ENCODE measurements at places on chromosomes 12 and 14. TPM values are rescaled to one million over a fixed set of nuclear protein-coding genes. Genes with fewer than 3 reads are reported as not detected.

DNA sequence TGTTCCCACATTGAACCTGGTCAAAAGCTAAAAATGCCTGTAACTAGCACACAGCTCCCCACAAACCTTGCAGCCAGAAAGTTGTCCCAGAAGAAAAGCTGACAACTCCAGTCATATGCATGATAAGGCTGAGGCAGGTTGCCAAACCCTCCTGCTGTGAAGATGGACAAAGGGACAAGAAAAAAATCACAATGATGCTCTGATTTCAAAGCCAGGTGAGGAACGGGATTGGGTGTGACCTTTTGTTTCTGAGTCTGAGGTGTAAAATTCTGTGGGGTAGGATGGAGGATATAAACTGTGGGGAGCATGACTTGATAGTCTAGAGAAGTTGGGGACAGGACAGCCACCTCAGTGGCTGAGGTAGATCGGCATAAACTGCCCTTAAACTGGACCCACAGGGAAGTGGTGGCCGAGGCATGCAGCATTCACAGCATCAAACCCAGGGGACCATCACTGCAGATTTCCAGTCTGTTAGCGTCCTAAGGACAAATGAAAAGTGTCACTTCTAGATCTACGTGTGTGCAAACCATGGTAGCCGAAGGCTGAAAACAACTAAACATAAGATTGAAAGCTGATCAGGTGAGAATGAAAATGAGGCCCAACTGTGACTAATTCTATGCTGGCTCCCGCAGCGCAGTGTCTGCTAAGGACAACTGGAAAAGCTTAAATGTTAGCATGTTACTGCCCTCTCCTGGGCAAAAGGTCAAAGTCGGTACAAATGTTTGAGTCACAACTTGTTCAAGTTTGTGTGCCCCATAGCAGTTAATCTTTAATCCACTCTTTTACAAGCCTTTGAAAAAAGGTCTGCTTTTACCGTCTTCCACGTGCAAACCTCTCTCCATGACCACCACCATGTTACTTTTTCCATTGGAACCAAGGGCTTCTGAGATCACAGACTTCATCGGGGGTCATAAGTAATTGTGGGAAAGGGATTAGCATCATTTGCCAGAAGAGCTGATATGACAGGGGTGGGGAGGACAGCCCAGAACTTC lies 39.8 kb downstream of the GRIN2B start:
- peak; percentile 66 for DNase-seq

DNA sequence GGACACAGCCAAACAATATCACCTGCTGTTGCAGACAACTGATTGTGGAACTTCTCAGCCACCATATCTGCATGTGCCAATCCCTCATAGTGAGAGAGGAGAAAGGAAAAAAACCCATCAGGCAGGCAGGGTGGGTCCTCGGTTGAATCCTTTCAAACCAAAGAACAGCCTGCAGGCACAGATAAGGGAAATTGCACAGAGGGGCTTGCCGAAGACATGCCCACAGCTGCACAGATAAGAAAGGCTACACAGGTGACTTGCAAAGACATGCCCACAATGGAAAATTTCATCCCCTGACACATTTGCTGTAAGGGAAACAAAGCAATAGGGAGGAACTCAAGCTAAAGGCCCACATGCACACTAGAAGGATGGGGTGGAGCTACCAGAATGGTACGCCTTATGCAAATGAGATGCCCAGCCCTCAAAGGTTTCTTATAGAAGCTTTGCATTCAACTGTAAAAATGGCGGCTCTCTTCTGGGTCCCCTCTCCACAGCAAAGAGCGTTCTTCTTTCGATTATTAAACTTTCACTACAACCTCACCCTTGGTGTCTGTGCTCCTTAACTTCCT lies 170.0 kb upstream of the TMPO start:
- no peak for DNase-seq

DCP1B gene
- 7.9 TPM for total RNA-seq

SSTR1 gene
- 10.5 TPM for total RNA-seq

DNA sequence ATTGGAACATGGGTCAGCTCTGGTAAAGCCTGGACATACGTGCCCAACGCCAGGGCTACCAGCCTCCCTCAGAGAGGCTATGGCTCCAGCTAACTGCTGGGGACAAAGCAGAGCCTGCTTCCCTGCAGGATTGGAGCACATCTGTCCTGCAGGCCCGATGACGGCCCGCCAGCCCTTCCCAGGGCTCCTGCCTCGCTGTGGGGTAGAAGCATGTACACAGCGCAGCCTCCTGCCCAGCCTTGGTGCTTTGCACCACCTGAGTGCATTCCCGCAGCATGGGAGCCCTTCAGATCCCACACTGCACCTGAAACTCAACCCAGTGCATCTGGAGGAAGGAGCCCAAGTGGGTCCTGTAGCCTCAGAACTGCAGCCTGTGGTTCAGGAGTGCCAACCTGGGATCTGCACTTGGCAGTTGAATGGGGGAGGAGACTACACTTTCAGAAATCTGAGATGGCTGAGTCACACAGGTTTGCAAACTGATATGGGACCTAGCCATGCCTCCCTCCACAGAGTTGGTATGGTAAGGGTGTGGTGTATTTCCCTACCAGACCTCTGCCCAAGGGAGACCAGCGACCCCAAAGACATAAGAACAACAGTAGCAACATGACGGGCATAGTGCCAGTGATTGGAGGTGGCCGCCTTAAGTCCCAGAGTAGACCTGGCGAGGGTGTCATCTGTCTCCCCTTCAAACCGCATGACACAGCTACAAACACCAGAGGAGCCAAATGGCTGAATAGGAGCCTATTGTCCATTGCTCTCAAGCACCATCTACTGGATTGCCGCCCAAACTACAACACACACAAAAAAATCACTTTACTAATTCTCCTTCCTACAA lies 273.9 kb upstream of the MIS18BP1 start:
- DNase-seq = no peak

DNA sequence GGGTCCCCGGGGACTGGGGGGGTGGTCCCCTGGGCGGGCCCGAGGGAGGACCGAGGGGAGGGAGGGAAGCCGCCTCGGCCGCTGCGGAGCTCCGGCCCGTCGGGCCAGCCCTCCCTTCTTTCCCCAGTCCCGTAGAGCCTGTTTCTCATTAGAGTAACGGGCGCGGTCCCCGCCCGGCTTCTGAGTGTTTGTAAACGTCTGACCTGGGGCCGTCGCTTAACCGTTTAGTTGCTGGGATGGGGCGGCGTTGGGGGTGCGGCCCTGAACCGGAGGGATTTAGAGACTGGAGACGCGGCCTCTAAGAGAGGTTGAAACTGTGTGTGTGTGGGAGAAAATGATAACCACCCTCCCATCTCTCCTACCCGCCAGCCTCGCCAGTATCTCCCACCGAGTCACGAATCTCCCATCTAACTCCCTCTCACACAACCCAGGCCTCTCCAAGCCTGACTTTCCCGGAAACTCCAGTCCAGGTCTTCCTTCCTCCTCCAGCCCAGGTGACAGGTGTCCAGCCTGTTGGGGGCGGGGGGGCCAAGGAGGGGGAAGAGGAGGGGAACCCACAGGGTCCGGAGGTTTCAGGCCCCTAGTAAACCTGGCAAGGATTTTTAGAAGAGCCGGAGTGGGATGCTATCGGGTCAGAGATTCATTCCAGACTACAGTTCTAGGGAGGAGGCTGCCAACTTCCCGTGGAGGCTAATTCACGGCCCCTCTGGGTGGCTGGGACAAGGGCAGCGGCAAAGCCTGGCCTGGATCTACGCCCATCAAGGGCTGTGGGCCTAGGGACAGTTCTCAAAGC lies 1.1 kb upstream of the NFATC4 start:
- DNase-seq = peak; percentile 93

GRCh38 chr12:124494751-124495129 lies 72.7 kb downstream of the NCOR2 start:
- DNase-seq = no peak

ASIC1 gene
- 0.55 TPM for total RNA-seq

GRCh38 chr12:102956738-102957327 lies 641 bp upstream of the ASCL1 start:
- no peak for DNase-seq

DNA sequence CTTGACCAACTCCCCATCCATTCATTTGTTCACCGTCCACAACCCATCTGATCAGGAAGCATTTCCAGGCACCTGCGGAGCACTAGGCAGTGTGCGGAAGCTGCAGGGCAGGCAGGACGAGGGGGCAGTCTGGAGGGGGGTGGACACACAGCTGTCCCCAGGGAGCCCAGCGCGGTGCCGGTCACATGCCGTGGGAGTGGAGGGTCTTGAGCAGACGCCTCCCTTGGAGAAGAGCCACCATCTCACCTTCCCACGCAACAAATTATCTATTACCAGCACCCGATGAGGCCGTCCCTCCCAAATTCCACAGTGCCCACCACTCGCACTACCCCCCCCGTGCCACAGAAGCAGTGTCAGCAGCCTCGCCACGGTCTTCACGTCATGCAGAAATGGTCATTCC lies 10.8 kb downstream of the DLK1 start:
- DNase-seq = no peak

- no peak for DNase-seq
These were observed 83.3 kb upstream of the SLC38A4 start for GRCh38 chr12:46908936-46909635.

C12orf42 gene
- not detected for total RNA-seq

SMOC1 gene
- total RNA-seq = 0.55 TPM

SLC10A1 gene
- not detected for total RNA-seq

NANOG gene
- total RNA-seq = 0.22 TPM

DNA sequence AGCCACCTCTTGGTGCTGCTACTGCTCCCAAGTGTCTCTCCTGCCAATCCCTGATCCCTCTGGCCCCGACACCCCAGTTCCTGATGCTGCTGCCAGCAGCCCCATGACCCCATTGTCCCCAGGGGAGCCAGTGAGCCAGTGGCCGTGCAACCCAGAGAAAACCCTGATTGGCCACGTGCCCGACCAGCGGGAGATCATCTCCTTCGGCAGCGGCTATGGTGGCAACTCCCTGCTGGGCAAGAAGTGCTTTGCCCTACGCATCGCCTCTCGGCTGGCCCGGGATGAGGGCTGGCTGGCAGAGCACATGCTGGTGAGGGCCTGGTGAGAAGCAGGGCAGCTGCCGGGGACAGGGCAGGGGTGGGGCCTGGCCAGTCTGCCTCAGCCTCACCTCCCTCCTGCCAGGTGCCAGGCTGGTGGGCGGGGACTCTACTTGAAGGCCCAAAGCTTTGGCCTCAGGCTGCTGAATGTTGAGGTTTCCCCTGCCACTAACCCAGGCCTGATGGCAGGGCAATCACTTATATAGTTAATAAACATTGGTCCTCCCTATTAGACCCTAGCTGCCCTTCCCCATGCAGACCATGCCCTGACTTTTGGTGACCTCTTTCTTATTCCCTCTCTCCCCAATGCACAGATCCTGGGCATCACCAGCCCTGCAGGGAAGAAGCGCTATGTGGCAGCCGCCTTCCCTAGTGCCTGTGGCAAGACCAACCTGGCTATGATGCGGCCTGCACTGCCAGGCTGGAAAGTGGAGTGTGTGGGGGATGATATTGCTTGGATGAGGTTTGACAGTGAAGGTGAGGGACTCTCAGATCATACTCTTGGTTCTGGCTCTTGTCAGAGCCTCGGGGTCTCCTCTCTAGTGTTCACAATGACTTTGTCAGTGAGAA lies 5.1 kb downstream of the PCK2 start:
- peak; percentile 48 for DNase-seq

DNA sequence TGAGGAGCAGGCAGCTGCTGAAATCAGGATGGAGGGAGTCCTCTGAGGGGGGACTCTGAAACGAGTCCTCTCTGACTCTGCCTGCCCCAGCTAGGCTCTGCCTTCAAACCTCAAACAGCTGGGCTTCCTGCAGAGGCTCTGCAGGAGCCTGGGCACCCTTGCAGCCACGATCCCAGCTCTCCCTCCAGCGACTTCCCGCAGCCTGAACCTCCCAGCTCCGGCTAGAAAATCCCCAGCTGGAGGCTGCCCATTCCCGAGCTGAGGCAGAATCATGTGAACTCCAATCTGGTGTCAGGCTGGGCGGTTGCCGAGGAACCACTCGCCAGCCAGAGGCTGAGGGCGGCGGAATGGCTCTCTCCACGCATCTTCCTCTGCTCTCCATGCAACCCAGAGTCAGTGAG lies at the start of gene GPR68:
GPR68 (minus strand) TSS at position 204 of the 401 bp plus-strand sequence. CDS start 9,654 bp downstream, outside the sequence.
- peak; percentile 41 for DNase-seq

- no peak for DNase-seq
These were observed 27.1 kb upstream of the C12orf71 start for GRCh38 chr12:27109334-27110028.

DNA sequence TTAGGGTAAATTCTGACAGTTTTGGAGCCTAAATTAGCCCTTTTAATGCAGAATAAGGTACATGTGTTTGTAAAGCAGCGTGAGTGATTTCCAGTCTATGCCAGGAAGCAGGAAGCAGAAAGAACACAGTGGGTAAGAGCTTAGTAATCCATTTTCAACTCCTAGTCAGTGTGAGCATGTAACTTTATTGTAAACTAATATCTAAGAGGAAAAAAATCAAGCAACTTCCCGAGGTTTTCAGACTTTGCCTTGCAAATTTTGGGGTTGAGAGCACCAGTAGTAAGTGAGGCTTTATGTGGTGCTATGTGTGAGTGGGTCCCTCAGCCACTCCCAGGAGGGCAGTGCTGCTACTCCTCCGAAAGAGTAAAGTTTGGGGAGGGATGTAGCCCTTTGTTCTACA lies 2.9 kb downstream of the CIPC start:
- no peak for DNase-seq

HOXC6 gene
- total RNA-seq = not detected

MUCL1 gene
- not detected for total RNA-seq

OR4K5 gene
- total RNA-seq = not detected

GRCh38 chr14:23356662-23357061 lies 4.0 kb upstream of the SLC22A17 start:
- DNase-seq = no peak

- no peak for DNase-seq
These were observed 8.0 kb upstream of the CERS5 start for GRCh38 chr12:50174971-50175715.

- no peak for DNase-seq
These were observed 193.3 kb downstream of the ANO4 start for GRCh38 chr12:100987552-100988521.

SLCO1B1 gene
- total RNA-seq = not detected

- no peak for DNase-seq
These were observed 159.8 kb upstream of the LRIG3 start for GRCh38 chr12:59080101-59080500.

GRCh38 chr12:50102131-50102531 lies 1.7 kb upstream of the GPD1 start:
- no peak for DNase-seq
